ENCODE measurements at places on chromosomes 3 and 15.

GRCh38 chr3:125245521-125245920 is 33.0 kb upstream of the SLC12A8 start:
- DNase-seq = no peak

DNA sequence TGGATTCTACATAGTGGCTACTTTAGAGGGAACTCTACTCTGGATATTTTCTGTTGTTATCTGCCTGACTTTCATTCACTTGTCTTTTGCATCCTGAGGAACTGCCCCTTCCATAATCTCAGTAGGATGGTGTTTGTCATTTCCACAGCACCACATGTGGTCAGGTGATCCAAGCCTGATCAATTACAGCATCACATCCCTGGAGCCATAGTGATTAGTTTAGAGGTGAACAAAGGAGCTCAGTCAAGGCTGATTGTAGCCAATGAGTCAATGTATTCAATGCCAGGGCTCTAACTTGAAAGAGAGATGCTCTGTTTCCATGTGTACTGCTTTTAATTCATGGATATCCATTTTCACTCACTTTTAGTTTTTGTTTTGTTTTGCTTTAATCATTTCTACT is 478.7 kb upstream of the ADAMTS9 start:
- DNase-seq = no peak

DNA sequence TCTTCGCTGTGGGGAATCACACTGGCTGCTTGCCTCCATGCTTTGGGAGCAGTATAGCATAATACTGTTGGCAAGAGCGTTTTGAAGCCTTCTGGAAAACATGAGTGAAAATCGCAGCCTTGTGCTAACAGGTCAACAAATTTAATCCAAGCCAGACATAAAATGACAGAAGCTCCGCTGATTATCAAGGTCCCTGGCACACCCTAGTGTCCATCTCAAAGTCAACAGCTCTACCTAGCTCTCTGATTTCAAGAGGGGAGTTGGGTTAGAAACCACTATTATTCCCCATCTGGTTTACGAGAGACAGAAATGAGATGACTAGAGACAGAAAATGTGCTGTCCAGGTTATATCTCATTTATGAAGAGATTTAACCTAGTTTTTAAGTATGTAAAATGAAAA is 73.6 kb upstream of the MDFIC2 start:
- no peak for DNase-seq

GRCh38 chr3:47772047-47772446 is 9.6 kb downstream of the SMARCC1 start:
- DNase-seq = no peak

GRCh38 chr15:33801954-33802353 is 166.3 kb upstream of the CHRM5 start:
- no peak for DNase-seq

GRCh38 chr3:55690726-55691125 is 203.6 kb upstream of the WNT5A start:
- no peak for DNase-seq

DNA sequence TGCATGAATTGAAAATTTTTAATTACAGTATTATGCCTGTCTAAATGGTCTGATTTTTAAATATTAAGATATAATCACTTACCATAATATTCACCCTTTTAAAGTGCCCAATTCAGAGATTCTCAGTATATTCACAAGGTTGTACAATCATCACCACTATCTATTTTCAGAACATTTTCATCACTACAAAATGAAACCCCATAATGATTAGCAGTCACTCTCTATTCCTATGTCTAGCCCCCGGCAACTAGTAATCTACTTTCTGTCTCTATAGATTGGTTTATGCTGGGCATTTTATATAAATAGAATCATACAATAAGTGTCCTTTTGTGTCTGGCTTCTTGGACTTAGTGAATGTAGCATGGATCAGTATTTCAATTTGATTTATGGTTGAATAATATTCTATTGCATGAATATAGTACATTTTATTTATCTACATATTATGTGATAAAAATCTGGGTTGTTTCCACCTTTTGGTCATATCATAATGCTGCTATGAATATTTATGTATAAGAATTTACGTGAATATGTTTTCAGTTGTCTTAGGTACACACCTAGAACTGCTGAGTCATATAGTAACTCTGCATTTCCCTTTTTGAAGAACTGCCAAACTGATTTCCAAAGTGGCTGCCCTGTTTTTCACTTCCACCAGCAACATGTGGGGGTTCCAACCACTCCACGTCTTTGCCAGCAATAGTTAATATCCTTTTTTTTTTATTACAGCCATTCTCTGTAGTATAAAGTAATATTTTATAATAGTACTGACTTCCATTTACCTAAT is 485.7 kb upstream of the ZNF385D start:
- no peak for DNase-seq

DNA sequence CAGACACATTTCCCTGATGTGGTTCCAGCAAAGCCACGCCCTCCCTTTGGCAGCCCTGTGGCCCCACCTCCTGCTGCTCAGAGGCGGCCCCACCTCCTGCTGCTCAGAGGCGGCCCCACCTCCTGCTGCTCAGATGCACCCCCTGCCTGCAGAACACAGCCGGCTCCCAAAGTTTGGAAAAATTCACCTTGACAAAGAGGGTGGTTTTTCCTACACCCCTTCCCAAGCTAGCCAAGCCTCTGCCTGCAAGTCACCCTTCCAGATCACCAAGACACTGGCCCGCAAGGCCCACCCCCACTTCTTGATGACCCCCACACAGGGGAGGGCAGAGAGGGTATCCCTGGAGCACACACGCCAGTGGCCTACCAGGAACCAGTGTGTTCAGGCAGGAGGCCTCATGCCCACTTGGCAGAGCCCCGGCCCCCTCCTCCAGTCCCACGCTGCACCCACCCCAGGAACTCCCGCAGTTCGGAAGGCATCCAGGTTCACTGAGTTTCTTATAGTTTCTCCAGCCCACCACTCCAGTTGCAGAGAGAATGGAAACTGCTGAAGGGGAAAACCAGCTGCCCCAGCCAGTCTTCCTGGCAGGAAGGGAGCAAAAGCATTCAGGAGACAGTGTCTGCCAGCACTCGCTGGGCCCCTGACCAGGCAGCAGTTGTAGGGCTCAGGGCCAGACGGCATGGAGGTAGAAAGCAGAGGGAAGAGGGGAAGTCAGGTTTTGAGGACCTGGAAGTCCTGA is 2.3 kb upstream of the HAPLN3 start:
- peak; percentile 44 for DNase-seq

DNA sequence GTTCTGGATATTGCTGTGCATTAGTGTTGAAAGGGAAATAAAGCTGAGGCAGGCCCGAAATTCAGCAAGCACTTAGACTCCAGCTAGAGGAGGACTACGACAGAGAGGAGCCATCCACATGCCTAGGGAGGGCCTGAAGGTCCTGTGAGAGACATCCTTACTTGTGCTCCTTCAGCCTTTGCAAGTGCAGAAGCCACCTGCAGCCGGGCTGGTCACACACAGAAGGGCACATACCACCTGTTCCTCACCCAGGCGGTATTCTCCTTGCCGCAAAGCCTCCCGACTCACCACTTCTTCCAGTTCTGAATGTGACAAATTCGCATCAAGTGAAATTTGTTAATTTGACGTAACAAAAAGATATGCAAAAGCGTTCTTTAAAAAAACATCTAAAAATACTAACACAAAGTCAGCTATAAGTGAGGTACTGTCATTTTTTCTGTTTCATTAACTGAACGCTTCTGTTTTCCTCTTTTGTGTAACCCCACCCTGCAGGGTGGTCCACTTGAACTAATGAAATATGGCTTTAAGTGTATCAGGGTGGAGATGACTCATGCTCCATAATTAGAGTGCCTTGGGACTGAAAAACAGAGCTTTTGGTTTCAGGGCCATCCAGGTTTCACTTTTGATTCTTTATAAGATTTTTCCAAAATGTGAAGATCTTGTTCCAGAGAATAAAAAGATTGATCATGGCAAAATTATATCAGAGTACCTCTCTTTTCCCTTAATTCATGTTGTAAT is 467.9 kb upstream of the ATP11B start:
- DNase-seq = no peak

GRCh38 chr3:179840985-179841384 is 188.1 kb downstream of the USP13 start:
- DNase-seq = no peak

GRCh38 chr15:84979651-84980050 is 2.0 kb upstream of the PDE8A start:
- no peak for DNase-seq

DNA sequence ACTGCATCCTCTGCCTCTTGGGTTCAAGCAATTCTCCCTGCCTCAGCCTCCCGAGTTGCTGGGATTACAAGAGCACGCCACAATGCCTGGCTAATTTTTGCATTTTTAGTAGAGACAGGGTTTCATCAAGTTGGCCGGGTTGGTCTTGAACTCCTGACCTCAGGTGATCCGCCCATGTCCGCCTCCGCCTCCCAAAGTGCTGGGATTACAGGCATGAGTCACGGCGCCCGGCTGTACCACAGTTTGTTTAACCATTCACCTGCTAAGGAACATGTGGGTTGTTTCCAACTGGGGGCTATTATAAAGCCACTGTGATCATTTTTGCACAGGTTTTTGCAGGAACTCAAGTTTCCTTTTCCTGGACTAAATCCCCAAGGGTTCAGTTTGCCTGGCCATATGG is 123.2 kb upstream of the RAP2B start:
- DNase-seq = no peak

GRCh38 chr15:57516327-57517029 is 75.2 kb upstream of the MYZAP start:
- DNase-seq = no peak

DNA sequence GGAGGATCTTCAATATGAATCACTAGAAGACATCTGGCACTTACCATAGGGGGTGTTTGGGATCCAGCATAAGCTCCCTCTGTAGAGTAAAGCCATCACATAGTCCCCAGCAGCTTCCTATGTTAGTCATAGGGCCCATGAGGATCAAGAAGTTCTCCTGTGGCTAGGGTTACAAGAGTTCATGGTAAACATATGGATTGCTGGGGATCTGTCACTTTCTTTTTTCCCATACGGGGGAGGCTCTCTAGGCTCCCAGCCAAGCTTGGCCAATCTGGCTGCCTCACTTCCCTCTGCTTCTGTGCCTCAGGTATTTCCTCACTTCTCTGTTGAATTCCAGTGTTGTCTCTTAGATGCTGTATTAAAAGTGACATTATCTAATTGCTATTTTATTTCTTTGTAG is 597.9 kb downstream of the PDCD6IP start:
- DNase-seq = no peak

- DNase-seq = no peak
Measured at GRCh38 chr15:48536681-48537091, 108.8 kb downstream of the FBN1 start.

GRCh38 chr3:46027736-46028397 is 584 bp upstream of the XCR1 start:
- DNase-seq = no peak
